HCT116 (cell line): ENCODE measurements at places on chromosomes 13 and 19. TPM values are rescaled to one million over a fixed set of nuclear protein-coding genes. Genes with fewer than 3 reads are reported as not detected.

The SPRY2 gene
- total RNA-seq, result 7.2 TPM

The ZNF333 gene
- total RNA-seq, result 9.2 TPM

The NLRP13 gene
- not detected for total RNA-seq

The CNN1 gene
- 0.64 TPM for total RNA-seq

The KIR3DL2 gene
- not detected for total RNA-seq

The ATCAY gene
- not detected for total RNA-seq

The CYTH2 gene
- total RNA-seq, result 75.3 TPM
